ENCODE measurements at places on chromosomes 7 and 10.

DNA sequence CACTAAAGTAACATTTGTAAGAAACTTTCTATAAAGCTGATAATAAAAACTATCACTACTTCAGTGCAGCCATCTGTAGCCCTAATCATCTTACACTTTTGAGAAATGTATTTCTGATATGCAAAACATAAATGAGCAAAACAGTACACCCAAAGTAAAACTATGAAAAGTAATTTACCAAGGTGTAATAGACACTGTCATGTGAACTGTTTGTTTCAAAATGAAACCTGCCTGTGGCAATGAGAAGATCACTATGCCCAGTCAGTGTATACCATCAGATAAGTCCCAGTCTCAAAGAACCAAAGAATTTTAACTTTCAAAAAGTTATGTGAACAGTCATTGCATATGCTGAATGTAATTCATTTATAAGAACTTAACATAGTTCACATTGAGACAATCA, 398.1 kb downstream of the CDC14C start:
- no peak for DNase-seq

DNA sequence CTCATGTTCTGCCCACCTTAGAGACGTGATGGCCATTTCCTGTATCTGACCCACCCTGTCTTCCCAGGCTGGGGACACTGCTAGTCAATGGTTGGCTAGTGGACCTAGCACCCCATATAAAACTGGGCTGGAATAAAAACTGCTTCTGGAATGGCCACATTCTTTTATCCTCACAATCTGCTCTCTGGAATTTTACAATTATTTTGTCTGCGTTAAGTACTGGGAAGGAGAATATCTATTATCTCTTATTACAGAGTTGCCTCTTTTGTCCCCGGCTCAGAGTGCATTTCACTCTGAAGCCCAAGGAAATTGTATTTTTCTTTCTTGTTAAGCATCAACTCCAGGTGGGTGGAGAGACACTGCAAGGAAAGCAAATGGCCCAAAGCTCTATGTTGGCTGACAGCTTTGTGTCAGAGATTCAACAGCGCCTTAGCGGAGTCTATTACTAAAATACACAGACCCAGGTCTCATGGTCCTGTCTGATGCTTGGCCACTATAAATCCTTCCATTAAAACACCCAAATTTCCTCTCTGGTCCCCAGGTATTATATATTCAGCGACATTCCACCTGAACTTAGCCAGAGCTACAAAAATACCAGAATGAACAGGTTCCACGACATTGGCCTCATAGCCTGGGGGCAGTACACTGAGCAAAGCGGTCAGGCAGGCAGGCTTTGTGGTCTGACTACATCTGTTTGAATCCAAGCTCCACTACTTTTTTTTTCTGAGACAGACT, 121.7 kb downstream of the PRPF18 start:
- peak; percentile 76 for DNase-seq

- DNase-seq = peak; percentile 54
These were observed 172.3 kb downstream of the ADAM12 start for GRCh38 chr10:126215746-126216631.

GRCh38 chr7:80722616-80723195, 84.3 kb downstream of the CD36 start:
- DNase-seq = peak; percentile 85

DNA sequence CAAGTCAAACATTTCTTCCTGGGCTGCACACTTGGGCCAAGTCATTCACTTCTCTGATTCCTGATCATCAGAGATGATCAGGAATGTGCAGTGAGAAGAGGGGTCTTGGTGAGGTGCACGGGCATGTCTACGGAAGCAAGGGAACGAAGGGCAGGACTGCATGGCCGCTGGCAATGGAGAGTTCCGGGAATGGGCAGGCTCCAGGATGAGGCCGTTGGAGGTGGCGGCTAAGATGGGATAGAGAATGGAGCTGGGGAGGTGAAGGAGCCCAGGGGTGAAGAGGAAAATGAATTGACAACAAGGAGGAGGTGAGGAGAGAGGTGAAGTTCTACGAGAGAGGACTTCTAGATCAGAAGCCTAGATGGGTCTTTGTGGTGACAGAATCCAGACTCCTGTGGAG, 260.0 kb downstream of the GRID1 start:
- no peak for DNase-seq

- no peak for DNase-seq
These were observed 956.2 kb downstream of the SORCS3 start for GRCh38 chr10:105597312-105597711.

- DNase-seq = no peak
These were observed 55.8 kb downstream of the PTN start for GRCh38 chr7:137287651-137288258.

GRCh38 chr10:68212721-68213352, 19.1 kb downstream of the ATOH7 start:
- peak; percentile 19 for DNase-seq

- no peak for DNase-seq
These were observed 68.8 kb downstream of the PCGF5 start for GRCh38 chr10:91289305-91289704.

- DNase-seq = no peak
These were observed 423.8 kb downstream of the ARL4A start for GRCh38 chr7:13111230-13111629.

DNA sequence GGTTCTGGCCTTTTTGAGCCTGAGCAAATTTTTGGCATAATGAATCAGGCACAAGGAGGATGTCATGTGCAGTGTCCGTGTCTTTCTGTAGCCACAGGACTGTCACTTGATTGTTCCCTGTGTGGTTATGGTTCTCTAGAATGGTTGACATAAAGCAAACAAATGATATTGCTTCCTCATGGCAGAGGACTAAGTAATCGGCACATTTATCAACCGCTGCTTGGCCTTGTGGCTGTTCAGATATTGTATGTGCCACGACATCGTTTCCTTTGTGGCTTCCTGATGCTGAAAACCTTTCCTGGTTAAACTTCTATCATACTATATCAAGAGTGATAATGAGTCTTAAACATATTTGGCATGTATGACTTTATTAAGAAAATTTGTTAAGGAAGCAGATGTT, 598.8 kb downstream of the SUGCT start:
- DNase-seq = peak; percentile 37

- DNase-seq = no peak
These were observed 102.2 kb upstream of the ANKRD1 start for GRCh38 chr10:91022924-91023699.

DNA sequence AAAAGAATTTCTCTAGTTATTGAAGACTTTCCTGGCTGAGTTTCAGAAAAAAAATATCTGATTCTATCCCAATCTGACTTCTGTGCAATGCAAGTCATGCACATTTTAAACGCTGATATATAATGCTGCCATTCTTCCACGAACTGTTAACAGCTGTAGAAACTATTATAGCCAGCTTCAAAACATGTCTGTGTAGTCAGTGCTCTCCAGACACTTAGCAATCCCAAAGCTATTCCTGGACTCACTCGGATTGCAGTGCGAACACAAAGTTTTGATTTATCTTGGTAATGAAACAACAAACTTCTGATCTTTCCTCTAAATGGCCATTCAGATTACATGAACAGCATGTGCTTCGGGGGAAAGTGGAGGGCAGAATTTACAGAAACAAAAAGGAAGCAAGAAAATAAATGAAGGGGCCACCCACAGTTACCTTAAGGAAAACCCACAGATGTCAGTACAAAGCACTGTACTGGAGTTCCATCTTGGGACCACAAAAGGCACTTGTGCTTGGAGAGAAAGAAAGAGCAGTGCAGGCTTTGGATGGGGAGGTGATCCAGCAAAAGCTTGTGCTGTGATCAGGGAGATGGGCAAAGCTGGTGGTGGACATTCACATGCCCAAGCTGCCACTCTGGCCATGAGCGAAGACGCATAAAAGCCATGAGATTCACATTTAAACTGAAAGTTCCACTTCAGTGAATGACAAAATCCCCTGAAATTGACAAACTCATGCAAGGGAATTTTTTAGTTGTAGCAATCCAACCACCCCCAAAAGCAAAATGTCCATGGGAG, 32.1 kb upstream of the ADO start:
- DNase-seq = no peak

GRCh38 chr7:100465702-100466311, 1.7 kb upstream of the SPACDR start:
- no peak for DNase-seq

DNA sequence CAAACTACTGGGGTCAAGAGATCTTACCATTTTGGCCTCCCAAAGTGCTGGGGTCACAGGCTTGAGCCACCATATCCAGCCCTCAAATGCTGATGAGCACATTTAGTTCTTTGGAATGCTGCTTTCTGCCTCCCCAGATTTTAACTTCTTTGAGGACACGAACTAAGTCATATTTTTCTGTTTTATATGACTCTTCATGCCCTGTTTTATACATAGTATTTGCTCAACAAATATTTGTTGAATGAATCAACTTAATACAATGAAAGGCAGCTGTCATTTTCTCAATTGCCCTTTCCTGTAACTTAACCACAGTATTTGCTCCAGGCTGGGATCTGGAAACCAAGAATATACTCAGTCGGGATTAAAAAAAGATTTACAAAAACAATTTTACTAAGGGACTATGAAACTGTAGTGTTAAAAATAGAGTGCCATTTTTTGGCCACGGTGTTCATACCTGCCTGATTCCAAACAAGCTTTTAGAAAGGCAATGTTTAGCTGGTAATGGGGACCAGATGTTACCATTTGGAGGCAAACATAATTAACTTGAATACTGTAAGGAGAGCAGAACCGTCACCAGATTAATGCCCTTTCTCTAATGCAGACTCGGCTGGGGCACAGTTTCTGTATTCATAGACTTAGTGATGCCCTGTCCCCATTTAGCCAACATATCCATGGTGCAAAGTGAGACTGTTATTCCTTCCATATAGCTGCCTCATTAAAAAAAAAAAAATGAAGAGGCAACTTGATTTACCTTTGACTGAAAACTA, 117.6 kb downstream of the NRP1 start:
- DNase-seq = peak; percentile 46

DNA sequence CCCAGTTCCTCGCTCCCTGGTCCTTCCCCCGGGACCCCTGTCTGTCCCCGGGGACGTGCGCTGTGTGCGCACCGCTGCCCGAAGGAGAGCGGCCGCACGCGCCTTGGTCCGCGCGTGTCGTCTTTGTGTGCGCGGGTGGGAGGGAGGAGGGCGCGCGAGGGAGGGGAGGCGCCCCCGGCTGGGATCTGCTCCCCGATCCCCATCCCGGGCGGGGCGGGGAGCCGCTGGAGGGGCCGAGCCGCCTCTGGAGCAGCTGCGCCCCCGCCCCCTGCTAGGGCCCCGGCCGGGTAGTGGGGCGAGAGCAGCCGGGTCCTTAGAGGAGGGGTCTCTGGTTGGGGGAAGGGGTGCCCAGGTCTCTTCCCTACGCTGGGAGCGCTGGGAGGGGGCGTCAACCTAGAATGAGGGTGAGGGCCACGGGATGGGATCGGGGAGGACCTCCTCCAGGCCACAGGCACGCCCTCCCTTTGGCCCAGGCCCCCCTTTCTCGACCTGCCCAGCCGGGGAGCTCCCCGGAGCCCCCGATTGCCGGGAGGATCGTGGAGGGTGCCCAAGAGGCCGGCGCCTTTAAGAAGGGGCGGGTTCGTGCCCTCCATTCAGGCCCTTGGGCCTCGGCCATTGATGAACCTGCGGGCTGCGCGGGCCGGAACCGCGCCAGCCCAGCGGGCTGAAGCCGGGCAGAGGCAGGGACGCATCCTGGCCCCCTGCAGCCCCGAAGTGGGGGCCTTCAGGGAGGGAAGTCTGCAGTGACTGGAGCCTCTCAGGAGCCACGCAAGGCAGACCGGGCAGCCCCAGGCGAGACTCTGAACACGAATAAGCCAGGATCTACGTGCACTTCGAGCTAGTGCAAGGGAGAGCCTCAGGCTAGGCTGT, 678 bp downstream of the SH2B2 start:
- DNase-seq = peak; percentile 41

DNA sequence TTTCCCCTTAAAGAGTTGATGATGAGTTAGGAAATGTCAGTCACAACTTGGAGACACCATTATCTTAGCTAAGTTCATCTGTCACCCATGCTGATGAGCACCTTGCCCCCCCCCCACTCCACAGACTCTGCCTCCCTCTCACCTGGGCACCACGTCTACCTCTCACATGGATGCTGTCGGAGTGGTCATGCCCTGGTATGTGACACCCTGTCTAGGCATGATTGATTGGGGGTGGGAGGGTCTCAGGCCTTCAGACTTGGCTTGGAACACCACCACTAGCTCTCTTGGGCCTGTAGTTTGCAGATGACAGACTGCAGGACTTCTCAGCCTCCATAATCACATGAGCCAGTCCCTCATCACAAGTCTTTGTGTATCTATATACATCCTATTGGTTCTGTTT, 78.0 kb downstream of the WDR37 start:
- no peak for DNase-seq

DNA sequence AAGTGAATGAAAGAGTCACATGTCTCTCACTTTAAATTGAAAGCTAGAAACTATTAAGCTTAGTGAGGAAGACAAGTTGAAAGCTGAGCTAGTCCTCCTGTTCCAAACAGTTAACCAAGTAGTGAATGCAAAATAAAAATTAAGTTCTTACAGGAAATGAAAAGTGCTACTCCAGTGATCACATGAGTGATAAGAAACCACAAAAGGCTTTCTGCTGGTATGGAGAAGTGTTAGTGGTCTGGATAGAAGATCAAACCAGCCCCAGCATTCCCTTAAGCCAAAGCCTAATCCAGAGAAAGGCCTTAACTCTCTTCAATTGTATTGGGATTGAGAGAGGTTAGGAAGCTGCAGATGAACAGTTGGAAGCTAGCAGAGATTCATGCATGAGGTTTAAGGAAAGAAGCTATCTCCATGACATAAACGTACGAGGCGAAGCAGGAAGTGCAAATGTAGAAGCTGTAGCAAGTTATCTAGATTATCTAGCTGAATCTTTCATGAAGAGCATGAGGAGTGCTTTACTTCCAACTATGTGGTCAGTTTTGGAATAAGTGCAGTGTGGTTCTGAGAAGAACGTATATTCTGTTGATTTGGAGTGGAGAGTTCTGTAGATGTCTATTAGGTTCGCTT, 261.6 kb downstream of the MDFIC start:
- DNase-seq = peak; percentile 41

DNA sequence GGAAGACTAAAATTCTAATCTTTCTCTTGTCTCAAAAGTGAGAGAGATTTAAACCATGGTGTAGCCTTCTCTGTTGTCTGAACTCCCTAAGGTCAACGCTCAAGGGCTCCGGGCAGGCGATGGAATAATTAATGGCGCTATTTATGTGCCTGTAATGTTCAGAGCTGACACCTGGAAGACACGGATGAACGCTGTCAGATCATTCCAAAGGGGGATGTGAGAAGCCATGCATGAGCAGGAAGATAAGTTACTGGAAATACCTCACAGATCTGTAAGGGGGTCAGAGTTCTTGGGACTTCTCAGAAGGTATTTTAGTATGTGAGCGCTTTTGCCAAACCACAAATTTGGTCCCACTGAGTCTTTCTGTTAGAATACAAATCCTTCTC, 73.3 kb upstream of the MTPN start:
- no peak for DNase-seq

GRCh38 chr7:101271021-101271420, 26.1 kb upstream of the FIS1 start:
- DNase-seq = no peak

- DNase-seq = no peak
These were observed 453.7 kb upstream of the LRRTM3 start for GRCh38 chr10:66472156-66472555.

DNA sequence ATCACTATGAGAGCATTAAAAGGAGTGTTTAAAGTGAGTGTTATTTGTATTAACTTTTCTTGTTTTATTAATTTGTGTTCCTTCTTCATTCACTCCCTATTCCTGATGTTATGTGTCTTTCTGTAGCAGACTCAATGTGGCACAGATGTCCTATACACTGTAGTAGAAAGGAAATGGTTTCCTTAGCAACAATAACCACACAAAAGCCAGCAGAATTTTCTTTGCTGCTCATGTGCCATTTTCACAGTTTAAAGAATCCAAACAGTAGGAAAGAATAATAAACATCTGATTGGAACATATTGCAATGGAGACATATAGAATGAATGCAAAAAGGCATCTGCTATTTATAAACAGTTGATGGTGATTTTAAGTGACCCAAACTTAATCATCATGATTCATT, 763.6 kb downstream of the PHTF2 start:
- no peak for DNase-seq
